ENCODE measurements at places on chromosomes 11 and 22. TPM values are rescaled to one million over a fixed set of nuclear protein-coding genes. Genes with fewer than 3 reads are reported as not detected.

The CRKL gene
- total RNA-seq, result 35.5 TPM

The TTC17 gene
- total RNA-seq, result 61.3 TPM

DNA sequence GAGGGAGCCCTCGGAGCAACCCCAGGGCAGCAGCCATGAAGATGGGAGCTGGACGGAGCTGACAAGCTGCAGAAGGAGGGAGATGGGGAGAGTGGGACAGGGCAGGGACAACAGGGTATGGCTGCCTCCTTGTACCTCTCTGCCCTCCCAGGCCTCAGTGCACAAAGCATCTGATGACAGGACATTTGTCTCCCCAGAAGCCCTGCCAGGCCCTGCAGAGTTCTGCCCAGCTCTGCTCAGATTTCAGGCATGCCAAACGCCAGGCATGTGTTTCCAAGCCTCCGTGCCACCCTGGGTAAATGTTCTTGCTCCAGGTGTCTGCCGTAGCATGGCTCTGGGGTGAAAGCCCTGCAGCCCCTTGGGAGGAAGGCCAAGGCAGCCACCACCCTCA, 1.1 kb upstream of the IFITM10 start:
- H3K4me1 ChIP-seq, result peaks cover 8% of the 10 kb centered on the region
- H3K36me3 ChIP-seq, result peaks cover 24% of the 10 kb centered on the region
- H3K27me3 ChIP-seq, result peaks cover 9% of the 10 kb centered on the region
- DNase-seq, result no peak

The OR5A1 gene
- total RNA-seq, result not detected

DNA sequence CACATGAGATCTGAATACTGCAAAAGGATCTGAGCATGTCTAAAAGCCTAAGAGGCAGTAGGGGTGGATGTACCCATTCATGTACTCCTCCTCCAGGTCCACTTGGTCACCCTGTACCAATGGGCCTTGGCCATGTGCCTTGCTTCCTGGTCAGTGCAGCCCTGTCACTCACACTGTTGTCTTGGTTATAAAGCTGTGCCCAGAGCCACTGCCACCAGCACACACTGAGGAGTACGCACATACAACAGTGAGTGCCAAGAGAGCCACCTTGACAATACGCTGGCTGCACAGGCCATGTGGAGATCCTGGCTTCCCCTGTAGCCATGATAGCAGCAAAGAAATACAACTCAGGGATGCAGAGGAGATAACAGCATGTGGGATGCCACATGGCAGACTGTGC, 96.4 kb upstream of the LDLRAD3 start:
- no peak overlapping the region for H3K4me3 ChIP-seq
- no peaks in the 10 kb centered on the region for H3K4me1 ChIP-seq
- no peak for DNase-seq
- H3K27me3 ChIP-seq, result peaks cover 39% of the 10 kb centered on the region
